ENCODE measurements at places on chromosomes 16 and 17. TPM values are rescaled to one million over a fixed set of nuclear protein-coding genes. Genes with fewer than 3 reads are reported as not detected.

DNA sequence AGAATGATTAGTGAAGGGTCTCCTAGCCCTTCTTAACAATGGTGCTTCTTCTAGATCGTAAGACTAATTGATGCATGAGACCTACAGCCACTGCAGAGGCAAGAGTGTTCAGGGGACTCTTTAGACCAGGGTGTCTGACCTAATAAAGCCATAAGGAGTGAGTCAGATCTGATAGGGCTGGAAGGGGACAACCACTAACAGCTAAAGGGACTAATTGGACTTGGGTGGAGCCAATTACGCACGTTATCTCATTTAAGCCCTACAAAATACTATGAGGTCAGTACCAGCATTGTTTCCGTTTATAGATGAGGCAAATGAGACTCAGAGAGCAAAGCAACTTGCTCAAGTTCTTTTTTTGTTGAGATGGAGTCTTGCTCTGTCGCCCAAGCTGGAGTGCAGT lies 14.5 kb upstream of the RNF222 start:
- H3K27me3 ChIP-seq, result no peaks in the 10 kb centered on the region
- no peaks in the 10 kb centered on the region for H3K36me3 ChIP-seq
- H3K4me3 ChIP-seq, result no peak overlapping the region

GRCh38 chr16:46730126-46730525 lies 18.0 kb downstream of the MYLK3 start:
- no peak for DNase-seq
- H3K36me3 ChIP-seq, result no peaks in the 10 kb centered on the region
- no peaks in the 10 kb centered on the region for H3K4me1 ChIP-seq
- no peak overlapping the region for H3K4me3 ChIP-seq
- no peaks in the 10 kb centered on the region for H3K27me3 ChIP-seq

The NECAB2 gene
- 2.0 TPM for total RNA-seq

DNA sequence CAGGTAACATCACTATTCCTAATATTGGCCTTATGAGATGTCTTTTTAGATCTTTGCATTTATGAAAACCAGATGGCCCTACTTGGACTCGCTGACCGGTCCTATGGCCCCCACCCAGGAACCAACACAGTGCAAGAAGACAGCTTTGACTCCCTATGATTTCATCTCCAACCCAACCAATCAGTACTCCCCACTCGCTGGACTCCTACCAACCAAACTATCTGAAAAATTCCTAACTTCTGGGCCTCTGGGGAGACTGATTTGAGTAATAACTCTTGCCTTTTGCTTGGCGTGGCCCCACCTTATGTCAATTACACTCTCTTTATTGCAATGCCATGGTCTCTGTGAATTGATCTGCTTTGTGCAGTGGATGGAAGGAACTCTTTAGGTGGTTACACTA lies 828.9 kb downstream of the CDH11 start:
- H3K4me1 ChIP-seq, result peaks cover 11% of the 10 kb centered on the region
- no peaks in the 10 kb centered on the region for H3K36me3 ChIP-seq
- no peak overlapping the region for H3K27ac ChIP-seq
- DNase-seq, result no peak
- no peak overlapping the region for H3K4me3 ChIP-seq

The CBFA2T3 gene
- total RNA-seq, result not detected

DNA sequence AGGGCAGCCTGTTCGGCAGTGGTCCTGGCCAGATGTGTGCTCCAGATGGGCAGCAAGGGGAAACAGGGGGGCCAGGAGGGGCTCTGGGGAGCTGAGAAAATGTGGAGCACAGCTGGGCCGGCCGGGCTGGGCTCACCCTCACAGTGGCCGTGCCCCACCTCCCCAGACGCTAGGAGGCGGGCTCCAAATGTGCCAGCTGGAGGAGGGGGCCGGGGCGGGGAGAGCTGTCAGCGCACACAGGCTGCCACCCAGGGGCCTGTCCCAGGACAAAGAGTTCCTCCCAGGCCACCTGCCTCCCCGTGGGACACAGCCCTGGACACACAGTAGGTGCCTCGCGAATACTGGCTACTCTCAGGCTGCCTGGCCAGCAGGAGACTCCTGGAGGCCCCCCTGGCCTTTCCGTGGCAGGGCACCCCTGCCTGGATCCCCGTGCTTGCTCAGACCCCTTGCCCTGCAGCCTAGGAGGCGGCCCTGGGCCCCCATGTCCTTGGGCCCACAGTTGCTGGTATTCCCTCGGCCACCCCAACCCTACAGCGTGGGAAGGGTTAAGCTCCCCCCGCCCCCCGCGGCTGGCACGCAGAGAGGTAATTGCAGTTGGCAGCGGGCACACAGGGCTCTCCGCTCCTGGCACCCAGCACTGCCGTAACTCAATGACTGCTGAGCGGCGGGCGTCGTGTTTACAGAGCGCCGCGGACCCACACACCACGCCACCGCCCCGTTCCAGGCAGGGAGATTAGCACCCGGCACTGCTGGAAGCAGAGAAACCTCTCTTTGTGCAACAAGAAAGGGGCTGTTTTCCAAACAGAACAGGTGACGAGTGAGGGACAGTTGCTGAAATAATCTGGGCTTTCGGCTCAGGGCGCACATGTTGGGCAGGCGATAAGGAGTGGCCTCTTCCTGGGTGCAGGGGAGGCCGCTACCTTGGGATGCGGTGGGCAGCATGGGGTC lies 32.2 kb downstream of the BAHCC1 start:
- H3K4me1 ChIP-seq, result peaks cover 27% of the 10 kb centered on the region
- no peak overlapping the region for H3K27ac ChIP-seq
- H3K4me3 ChIP-seq, result no peak overlapping the region
- no peaks in the 10 kb centered on the region for H3K36me3 ChIP-seq
- H3K27me3 ChIP-seq, result no peaks in the 10 kb centered on the region

DNA sequence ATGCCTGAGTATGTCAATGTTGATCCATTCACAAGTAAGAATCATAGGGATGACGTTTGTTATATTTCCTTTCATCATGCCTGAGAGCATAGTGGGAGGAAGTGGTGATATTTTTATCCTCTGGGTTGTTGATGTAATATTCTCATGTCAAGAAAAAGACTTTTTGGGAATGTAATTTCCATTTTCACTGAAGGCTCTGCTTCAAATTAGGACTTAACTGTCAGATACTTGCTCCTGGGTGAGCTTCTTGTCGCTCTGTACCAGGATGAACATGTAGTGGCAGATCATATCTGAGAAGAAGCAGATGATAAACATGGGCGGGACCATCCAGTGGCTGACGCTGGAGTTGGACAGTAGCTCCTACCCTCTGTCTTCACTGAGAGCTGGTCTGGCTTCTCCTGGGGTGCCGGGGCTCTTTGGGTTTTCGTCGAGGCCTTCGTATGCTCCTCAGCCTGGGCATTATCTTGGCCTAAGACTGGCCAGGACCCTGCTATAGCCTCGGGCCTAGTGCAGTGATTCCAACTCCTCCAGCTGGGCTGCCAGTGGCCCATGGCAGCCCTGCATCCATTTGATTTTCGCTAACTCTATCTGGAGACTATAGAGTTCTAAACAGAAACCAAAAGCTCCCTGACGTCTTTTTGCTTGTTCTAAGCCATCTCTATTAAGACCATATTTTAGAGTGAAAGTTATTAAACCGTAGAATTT lies 19.7 kb downstream of the CYB5B start:
- H3K36me3 ChIP-seq, result peaks cover 6% of the 10 kb centered on the region
- H3K27ac ChIP-seq, result no peak overlapping the region
- DNase-seq, result no peak
- no peak overlapping the region for H3K4me3 ChIP-seq

DNA sequence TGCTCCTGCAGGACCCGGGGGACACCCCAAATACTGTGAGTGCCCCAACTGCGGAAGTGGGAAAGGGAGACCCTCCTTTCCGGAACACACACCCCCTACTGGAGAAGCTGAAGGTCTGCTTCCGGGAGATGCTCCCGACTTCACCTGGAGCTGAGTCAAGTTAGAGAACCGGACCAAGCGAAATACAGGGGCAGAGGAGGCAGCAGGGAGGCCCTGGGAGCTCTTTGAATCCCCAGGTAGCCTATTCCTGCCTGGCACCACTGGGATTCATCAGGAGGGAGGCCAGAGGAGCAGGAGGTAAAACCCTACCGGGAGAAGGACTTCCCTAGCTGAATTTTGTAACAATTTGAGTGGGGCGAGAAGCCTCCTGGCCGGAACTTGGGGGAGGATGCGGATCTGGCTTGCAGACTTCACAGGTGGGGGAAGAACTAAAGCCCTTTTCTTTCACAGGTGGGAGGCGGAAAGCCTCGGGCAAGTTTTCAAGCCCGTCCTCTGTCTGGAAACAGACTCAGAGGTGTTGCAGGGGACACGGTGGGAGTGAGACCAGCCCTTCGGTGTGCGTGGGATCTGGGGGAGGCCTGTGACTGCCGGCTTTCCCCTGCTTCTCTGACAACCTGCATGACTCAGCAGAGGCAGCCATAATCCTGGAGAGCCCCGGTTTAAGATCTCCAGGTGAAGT lies 22.4 kb upstream of the TEKT1 start:
- peaks cover 12% of the 10 kb centered on the region for H3K36me3 ChIP-seq
- peaks cover 18% of the 10 kb centered on the region for H3K4me1 ChIP-seq
- H3K27me3 ChIP-seq, result no peaks in the 10 kb centered on the region
- peak overlapping the region; percentile 85 for H3K27ac ChIP-seq

- peak overlapping the region; percentile 82 for H3K27ac ChIP-seq
- no peaks in the 10 kb centered on the region for H3K36me3 ChIP-seq
- peak overlapping the region; percentile 100 for H3K4me3 ChIP-seq
Observed at GRCh38 chr16:71894229-71894920, 956 bp upstream of the IST1 start.

The KRTAP2-3 gene
- total RNA-seq, result 10.8 TPM

- H3K27me3 ChIP-seq, result no peaks in the 10 kb centered on the region
- H3K36me3 ChIP-seq, result no peaks in the 10 kb centered on the region
- no peaks in the 10 kb centered on the region for H3K4me1 ChIP-seq
- DNase-seq, result no peak
Observed at GRCh38 chr16:1140582-1141162, 12.2 kb upstream of the CACNA1H start.

- H3K4me3 ChIP-seq, result no peak overlapping the region
- peaks cover 9% of the 10 kb centered on the region for H3K36me3 ChIP-seq
- H3K27me3 ChIP-seq, result no peaks in the 10 kb centered on the region
- no peak for DNase-seq
Observed at GRCh38 chr16:84467709-84468108, 36.8 kb downstream of the MEAK7 start.

The TP53TG3F gene
- total RNA-seq, result not detected

The LGALS9C gene
- not detected for total RNA-seq

DNA sequence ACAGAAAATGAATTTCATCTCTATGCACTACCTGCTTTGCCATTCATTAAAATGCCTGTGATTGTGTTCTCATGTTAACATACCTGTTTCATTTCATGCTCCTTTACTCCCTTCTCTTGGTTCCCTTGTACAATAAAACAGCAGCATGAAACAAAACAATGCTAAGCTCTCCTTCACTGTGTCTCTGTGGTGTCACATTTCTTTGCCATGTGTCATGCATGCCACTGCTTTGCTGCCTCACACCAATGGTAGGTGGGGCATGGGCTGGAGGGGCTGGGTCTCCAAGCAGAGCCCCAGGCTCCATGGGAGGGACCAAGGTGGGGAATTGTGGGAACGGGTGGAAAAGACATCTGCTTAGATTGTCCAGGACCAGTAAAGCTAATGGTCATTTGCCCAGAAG lies 83.6 kb downstream of the RGS9 start:
- H3K4me1 ChIP-seq, result peaks cover 8% of the 10 kb centered on the region
- no peak overlapping the region for H3K4me3 ChIP-seq
- H3K27me3 ChIP-seq, result peaks cover 31% of the 10 kb centered on the region

GRCh38 chr17:73027130-73027741 lies 65.3 kb downstream of the SLC39A11 start:
- H3K27ac ChIP-seq, result no peak overlapping the region
- H3K27me3 ChIP-seq, result no peaks in the 10 kb centered on the region
- H3K4me1 ChIP-seq, result no peaks in the 10 kb centered on the region
- no peak overlapping the region for H3K4me3 ChIP-seq
- 0 out of 2 replicates have a peak, but pooled peaks cover 7% of the 10 kb centered on the region for H3K36me3 ChIP-seq
- no peak for DNase-seq

GRCh38 chr17:80047176-80047575 lies 10.7 kb downstream of the CCDC40 start:
- H3K4me3 ChIP-seq, result no peak overlapping the region
- H3K36me3 ChIP-seq, result no peaks in the 10 kb centered on the region
- H3K4me1 ChIP-seq, result no peaks in the 10 kb centered on the region
- no peaks in the 10 kb centered on the region for H3K27me3 ChIP-seq
- no peak for DNase-seq

The CHMP1A gene
- total RNA-seq, result 108 TPM

DNA sequence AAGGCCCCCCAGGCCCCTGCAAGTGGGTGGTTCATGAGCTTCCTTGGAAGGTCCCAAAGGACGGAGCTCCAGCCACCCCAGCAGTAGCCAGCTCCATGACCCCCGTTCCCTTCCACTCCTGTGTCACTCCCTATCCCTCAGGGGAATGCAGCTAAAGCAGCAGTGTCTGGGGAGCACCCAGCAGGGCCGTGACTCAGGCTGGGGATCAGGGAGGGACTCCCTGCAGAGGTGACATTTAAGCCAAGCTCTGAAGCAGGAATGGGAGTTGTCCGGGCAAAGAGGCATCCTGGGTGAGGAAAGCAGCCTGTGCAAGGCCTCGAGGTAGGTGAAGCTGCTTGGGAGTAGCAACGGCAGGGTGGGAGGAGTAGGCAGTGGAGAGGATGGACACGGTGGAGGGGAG lies 11.1 kb upstream of the NPTX1 start:
- no peaks in the 10 kb centered on the region for H3K4me1 ChIP-seq
- H3K4me3 ChIP-seq, result no peak overlapping the region
- no peaks in the 10 kb centered on the region for H3K36me3 ChIP-seq
- no peak overlapping the region for H3K27ac ChIP-seq
- no peak for DNase-seq

The CTNS gene
- total RNA-seq, result 17.5 TPM

GRCh38 chr17:9878356-9878755 lies 26.7 kb downstream of the RCVRN start:
- no peak overlapping the region for H3K4me3 ChIP-seq
- DNase-seq, result no peak
- H3K27ac ChIP-seq, result no peak overlapping the region
- H3K27me3 ChIP-seq, result no peaks in the 10 kb centered on the region
